ENCODE measurements at places on chromosomes 6 and 20.

- DNase-seq = no peak
Measured at GRCh38 chr6:147055821-147056392, 148.3 kb upstream of the STXBP5 start.

GRCh38 chr6:53306819-53307347 lies 41.9 kb downstream of the ELOVL5 start:
- DNase-seq = no peak

- DNase-seq = no peak
Measured at GRCh38 chr6:91142154-91142553, 555.3 kb upstream of the MAP3K7 start.

- DNase-seq = peak; percentile 36
Measured at GRCh38 chr6:37514837-37515236, 15.1 kb upstream of the CCDC167 start.

DNA sequence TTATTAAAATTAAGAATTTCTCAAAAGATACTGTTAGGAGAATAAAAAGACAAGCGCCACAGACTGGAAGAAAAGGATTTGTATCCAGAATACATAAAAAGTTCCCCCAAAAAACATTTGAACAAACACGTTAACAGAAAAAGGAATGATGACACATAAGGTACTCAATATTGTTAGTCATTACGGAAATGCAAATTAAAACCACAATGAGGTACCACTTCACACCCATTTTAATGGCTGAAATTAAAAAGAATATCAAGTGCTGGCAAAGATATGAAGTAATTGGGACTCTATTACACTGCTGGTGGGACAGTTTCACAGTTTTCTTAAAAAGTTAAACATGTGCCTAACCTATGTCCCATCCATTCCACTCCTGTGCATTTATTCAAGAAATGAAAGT lies 51.4 kb downstream of the HECA start:
- DNase-seq = no peak

GRCh38 chr20:41030061-41030460 lies 1.4 kb downstream of the TOP1 start:
- DNase-seq = no peak

DNA sequence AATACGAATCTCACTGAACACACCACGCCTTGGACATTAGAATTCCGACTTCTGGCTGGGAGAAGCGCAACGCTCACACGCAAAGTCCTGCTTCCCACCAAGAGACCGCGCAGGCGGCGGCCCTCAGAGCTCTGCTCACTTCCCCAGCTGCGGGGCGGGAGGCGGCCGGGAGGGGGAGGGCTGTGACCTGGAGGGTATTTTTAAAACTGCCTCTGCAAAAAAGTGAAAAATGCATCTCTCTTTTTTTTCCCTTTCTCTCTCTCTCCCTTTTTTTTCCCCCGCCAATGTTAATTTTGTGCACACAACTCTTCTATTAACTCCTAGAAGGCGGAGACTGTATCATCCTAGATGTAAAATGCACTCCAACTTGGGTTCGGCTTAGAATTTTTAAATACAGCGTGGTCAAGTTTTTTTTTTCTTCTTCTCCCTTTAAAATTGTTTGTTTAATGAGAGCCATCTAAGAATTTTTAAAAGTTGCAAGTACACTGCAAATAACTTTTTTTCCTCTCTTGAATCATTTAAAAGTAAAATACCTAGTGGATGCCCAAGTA lies 66.4 kb downstream of the STX11 start:
- peak; percentile 32 for DNase-seq

GRCh38 chr6:119443993-119444641 lies 94.6 kb upstream of the MAN1A1 start:
- no peak for DNase-seq

- DNase-seq = no peak
Measured at GRCh38 chr20:3545401-3545925, 74.6 kb downstream of the ATRN start.

GRCh38 chr20:18323705-18324104 lies 35.4 kb downstream of the ZNF133 start:
- DNase-seq = no peak

DNA sequence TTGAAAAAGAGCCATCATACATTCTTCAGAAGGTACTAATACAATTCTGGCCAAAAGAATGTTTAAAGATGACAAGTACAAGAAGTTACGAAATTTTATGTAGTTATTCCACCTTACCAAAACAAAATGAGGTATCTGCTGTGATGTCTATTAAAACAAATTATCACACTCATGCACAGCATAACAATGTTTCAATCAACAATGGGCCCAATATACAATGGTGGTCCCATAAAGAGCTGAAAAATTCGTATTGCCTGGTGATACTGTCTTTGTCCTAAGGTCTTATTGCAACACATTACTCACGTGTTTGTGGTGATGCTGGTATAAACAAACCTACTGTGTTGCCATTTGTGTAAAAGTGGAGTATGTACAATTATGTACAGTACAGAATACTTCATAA lies 3.6 kb upstream of the NUP153 start:
- DNase-seq = no peak

- peak; percentile 74 for DNase-seq
Measured at GRCh38 chr6:33579828-33580714, at the start of gene BAK1. BAK1 (minus strand) TSS chr6:33580276; CDS start chr6:33577604, 2,672 bp downstream.

DNA sequence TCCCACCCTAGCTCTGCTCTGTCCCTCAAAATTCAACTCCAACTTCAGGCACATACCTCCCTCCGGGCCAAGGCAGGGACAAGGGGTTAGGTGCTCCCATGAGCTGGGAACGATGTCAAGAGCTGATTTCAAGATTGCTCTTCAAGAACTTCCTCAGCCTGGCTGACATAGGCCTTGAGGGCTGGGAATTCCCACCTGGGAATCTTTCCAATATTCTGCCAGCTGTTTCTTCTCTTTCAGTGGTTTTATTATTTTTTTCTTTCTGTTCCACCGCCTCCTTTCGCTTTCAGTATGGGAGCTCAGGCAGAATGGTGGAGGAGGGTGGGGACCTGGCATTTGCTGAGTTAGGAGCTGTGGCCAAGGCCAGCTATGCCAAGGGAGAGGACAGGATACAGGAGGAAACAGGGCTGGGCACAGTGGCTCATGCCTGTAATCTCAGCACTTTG lies 33.7 kb downstream of the SRSF3 start:
- no peak for DNase-seq

DNA sequence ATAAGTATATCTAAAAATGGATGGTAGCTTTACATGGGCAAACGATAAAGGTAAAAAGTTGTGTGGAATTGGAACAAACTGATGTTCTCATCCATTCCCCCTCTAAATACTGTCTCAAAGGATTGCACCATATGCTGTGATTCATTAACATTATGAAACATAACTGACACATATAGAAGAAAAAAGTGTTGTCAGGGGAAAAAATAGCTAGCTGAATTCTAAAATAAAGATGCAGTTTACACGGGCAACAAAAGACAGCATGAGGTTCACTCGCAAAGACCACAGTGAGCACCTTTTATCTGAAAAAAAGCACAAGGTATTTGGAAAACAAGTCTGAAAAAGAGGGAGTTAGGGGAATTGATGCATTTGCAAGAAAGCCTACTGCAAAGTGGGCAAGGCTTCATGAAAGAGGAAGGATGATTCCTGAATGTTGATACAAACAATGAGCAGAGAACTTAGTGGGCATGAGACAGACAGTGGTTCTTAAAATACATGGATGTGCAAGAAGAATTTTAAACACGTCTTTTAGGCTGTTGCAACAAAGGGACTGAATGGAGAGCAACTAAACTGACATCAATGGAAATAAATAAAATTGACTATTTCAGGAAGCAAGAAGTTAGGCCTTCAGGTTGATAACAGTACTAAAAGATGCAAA lies 280.9 kb downstream of the KIF16B start:
- no peak for DNase-seq

GRCh38 chr6:138677538-138677937 lies 96.0 kb upstream of the CCDC28A start:
- DNase-seq = no peak

DNA sequence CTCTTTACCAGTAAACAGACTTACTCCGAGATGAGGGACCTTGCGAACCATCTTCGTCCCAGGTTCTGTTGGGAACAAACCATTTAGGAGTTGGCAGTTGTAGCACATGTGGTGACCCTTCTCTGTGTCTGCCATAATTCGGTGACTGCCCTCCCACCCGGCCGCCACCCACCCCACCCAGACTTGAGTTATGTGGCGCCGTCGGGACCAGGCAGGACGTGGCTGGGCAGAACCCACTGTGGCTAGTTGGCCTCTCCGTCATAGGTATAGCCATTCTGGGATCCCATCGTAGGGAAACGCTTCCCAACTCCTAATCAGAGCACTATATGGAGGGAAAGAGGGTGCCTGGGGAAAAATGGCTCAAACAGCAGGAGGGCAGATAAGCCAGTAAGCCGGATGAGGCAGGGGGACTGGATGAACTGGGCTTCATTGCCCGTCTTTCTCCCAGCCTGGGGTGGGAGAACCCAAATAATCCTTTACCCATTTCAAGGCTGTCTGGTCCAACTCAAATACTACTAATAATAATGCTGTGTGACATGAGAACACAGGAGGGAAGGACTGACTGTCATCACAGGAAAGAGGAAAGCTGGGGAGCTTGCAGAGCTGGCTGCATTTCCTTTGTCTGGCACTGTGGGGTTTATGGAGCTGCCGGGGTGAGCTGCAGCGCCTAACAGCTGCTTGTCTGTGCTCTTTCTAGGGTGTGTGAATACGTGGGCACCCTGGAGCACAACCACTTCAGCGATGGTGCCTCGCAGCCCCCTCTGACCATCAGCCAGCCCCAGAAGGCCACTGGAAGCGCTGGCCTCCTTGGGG lies 73.0 kb upstream of the PBOV1 start:
- no peak for DNase-seq

DNA sequence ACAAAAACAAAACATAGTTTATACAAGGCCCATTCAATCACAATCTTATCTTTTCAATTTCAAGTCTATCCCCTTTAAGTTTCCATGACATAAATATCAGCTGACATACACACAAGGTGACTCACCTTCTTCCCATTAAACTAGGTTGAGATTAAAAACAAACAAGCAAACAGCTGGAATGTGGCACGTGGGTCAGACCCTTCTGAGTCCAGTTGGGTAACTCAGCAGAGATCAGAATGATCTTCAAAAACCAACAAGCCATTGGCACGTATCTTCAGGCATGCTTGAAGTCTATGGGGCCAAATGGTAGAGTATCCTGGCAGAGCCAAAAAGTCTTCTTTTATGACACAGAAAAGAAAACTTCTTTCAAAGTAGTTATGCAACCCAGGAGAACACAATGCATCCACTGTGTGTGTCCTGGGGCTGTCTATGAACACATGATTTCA lies 603.5 kb upstream of the CITED2 start:
- DNase-seq = no peak

DNA sequence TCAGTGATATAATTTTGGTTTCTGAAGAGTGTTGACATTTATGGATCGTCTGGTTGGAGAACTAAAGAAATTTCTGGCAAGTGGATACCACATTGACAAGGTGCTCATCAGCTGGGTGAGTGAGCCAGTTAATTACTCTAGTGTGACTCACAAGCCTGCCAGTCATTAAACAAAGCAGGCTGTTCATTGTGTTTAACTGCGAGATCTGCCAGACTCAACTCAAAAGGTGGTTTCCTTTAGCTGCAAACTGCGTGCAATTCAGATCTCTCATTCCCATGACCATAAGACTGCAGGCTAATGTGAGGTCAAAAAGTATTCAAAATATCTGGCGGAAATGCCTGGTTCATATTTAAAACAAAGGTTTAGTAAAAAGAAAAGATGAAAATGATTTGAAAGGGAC lies 32.5 kb upstream of the IYD start:
- no peak for DNase-seq

DNA sequence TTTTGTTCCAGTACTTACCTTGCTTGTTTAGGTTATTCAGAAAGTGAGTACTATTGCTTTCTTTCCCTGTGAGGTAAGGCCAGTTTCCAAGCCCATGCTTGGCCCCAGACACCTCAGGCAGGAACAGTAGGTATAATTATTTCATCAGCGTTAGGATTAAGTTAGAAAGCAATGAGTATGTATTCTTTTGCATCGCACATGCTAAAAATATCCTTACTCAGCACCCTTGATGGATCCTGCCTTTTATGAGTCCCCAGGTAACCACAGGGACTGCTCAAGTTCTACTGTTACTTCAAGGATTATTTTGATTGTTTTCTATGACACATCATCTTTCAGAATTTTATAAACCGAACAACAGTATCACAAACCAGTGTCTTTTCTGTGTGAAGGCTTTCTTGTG lies 128.9 kb downstream of the FARS2 start:
- DNase-seq = no peak

- DNase-seq = no peak
Measured at GRCh38 chr20:24983896-24984295, 8.7 kb downstream of the APMAP start.

DNA sequence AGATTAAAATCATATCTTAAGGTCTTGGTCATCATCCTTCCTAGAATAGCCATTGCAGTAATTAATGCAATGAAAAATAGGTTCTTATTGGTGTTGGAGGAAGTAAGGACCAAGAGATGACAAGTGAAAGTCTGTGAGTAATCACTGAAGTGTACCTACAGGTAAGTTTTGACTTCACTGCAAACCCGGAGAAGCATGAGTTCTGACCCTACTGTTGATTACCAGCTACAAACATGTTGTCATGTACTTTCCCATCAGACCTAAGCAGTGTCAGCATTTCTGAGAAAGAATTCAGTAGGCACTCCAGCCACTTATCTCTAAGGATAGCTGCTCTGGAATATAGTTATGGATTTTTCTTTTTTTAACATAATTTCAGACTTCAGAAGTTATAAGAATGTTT lies 280.9 kb downstream of the ZFAND3 start:
- DNase-seq = no peak
